ENCODE measurements at places on chromosomes 6 and 20.

DNA sequence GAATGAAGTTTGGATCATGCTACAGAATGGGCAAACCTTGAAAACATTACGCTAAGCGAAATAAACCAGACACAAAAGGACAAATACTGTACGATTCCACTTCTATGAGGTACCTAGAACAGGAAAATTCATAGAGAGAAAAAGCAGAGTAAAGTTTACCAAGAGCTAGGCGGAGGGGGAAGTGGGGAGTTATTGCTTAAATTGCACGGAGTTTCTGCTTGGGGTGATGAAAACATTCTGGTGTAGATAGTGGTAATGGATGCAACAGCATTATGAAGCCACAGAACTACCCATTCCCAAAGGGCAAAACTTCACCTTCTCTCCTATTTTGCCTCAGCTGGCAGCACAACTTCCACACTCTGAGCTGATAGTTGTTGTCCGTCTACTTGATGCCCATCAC lies 6.4 kb upstream of the PDYN start:
- no peak for DNase-seq

GRCh38 chr6:11711003-11711983 lies 67.3 kb downstream of the ADTRP start:
- DNase-seq = no peak

DNA sequence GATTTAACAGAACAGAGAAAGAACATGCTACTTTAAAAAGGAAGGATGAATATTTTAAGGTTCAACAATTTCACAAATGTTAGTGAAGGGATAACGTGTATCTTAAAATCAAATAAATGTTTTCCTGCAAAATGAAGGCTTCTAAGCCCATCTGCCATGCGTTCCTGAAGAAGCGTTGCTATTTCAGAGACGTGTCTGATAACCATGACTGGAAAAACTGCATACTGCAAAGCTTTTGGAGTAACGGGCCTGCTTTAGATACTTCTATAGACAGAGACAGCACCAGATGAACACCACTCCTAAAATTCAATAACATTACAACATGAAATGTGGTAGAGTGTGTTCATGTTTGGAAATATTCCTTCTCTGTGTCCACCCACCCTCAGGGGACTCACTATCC lies 126.0 kb downstream of the WDR27 start:
- DNase-seq = no peak

DNA sequence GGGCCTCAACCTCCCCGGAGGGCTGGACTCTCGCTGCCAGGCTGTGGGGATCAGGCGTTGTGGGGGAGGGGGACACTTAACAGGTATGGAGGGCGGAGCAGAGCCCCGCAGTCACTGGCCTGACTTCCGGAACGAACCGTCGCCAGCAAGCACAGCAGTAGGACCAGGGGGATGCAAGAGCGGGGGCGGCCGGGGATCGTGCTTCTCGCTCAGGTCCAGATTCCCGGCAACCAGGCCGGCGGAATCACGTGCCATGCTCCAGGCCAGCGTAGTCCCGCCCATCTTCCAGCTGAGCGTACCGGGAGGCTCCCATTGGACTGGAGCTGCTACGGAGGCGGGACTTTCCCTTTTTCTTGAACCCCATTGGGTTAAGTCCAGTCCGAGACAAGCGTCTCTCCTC lies 10.0 kb upstream of the POU5F1 start:
- DNase-seq = peak; percentile 31

GRCh38 chr6:73870907-73871306 lies 174.9 kb downstream of the CD109 start:
- no peak for DNase-seq

DNA sequence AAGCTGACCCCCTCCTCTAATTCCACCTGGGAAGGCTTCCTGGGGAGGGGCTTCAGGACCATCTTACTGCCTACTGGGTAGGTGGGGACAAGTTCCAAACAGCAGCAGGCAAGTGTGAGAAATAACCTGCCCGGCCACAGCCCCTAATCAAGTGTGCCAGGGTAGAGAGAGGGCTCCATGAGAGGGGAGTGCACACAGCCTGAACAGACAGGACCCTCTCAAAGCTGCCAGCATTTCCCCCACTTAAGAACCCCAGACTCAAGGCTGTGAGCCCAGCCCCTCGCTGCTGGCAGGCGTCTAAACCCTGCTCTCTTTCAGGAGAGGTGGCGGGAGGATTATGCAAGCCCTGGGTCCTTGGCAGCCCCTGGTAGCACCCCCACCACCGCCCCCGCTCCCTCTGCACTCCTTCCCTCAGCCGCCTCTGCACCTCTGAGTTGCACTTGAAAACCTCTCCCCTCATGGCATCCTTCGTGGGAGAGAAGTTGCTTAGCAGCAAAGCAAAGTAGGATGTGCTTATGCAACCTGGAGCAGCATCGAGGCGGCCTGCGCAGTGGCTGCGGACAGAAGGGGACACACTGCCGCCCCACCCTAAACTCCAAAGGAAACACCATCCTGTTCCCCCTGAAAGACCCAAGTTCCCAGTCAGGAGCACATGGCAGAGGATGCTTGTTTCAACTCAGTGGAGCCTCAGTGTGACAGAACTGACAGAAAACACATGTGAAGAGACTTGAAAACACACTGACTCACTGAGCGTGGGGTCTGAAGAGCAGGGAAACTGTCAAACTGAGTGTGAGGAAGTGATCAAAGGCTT lies 10.5 kb downstream of the DDRGK1 start:
- no peak for DNase-seq

DNA sequence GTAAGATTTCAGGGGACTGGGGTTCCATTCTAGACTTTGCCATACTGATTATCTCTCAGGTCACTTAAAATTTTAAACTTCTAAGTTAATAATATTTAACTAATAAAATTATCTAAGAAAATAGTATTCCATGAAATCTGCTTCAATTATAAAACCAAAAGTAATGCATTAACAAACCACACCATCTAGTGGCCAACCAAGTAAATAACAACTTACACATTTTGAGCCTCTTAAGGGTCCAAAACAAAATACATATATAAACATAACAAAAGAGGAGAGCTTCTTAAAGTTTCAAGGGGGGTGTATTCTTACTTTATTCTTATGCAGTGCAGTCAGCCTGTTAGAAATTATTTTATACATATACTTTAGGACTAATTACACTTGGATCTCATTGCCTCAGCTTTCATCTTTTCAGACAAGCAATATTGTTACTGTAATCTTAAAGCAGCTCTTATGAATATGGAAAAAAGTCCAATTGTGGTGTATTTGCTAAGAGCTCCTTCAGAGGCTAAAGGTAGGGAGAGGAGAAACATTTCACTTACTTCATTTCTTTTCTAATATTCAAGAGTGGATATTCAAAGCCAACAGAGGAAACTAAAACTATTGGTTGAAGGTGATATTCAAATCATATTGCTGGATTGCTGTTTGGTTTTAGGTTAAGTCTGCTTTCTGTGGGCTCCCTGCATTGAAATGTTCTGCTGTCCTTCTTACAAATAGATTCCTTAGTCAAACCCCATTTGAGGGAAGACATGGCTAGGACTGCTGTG lies 199.7 kb upstream of the SIM1 start:
- no peak for DNase-seq
